SJSA1 (cell line): ENCODE measurements at places on chromosomes 5 and 9.

DNA sequence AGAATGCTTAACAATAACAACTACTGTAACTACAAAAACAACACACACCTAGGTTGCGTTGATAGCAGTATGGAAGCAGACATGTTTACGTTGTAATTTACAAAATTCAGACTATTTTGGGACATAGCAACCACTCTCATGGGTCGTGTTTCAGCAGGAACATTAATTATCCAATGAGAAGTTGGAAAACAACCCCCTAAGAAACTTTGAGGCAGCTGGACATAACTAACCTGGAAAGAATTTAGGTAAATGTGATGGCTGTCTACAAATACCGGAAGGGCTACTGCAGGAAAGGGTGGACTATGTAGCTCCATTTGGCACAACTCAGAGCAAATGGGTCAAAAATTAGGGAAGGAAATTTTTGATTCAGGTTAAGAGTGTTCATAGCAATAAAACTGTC is 409.3 kb downstream of the ADGRV1 start:
- DNase-seq: no peak

DNA sequence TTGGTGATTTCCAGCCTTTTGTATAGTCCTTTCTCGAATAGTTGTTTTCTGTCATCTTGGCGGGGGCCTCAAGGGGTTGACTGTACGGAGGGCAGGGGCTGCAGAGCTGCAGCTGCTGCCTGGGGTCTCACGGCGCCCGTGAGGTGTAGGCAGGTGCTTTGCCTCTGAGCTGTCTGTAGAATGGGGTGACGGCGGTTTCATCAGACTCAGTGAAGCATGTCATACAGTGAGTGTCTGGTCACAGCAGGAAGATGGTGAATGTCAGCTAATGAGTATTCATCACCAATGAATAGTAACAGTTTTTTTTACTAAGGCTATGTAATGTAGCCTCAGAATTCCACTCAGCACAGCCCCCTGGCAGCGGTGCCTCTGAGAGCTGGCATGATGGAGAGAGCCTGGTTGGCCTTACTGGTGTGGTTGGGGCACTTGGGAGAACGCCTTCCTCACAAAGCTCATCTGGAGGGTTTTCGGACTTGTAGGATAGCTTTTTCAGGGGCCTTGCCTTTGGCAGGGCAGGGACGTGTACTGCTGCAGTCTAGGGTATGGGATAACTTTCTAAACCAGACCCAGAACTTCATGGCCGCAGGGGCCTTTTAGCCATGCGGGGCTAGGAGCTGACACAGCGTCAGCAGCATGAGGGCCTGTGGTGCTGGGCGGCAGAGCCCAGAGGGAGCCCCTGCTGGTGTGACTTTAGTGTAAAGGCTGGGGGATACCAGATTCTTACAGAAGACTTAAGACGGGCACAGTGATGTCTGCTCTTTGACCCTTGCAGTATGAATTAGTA is 15.0 kb downstream of the TENT4A start:
- no peak for DNase-seq

DNA sequence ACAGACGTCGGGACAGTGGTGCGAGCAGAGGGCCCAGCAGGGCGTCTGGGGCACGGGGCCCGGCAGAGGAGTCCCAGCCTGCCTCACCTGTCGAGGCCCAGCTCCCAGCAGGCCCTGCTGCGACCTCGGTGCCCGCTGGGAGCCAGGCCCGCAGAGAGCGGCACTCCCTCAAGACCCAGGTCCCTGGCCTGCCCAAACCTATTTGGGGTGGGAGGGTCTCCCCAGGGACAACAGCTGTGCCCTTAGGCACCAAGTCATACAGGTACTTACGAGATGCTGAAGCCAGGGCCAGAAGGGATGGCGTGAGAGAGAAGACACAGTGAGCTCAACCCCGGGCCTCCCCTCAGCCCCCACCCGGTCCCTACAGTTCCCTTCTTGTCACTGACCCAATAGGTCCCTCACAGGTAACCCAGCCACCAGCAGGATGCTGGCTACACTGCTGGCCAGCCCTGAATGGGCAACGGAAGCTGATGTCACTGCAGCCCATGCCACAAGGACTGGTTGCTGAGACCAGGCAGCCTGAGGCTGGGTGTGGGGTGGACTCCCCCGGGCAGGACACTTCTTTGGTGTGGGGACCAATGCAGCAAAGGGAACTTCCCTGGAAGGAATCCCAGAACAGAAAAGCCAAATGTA is 3.7 kb downstream of the NSMF start:
- no peak for DNase-seq

DNA sequence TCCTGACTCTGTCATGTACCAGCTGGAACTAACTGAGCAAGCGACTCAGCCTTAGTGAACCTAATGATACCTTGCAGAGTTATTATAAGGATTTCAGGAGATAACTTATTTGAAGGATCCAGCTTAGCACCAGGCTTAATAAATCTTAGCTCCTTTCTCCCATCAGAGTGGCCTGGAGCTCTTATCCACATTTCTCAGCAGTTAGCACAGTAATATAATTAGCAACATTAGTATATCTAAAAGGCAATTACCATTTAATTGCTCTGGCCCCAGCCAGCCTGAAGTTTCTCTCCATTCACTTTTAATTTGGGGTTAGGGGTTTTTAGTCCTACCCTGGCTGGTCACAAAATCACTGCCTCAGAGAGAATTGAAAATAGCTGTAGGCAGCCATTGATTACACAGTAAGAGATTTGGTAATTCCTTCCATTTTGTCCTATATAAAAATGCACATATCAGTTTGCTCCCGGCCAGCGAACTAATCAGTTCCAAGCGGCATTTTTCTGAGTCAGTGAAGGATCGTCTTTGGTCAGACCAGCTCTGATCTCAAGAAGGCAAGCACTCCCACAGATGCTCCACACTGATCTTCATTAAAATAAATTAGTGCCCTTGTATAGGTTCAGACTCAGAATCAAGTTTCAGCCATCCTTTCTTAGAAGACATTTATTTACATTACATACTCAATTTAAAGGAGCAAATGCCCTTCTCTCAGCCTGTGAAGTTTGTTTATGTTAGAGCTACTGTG is 56.6 kb downstream of the SNCAIP start:
- DNase-seq: no peak

DNA sequence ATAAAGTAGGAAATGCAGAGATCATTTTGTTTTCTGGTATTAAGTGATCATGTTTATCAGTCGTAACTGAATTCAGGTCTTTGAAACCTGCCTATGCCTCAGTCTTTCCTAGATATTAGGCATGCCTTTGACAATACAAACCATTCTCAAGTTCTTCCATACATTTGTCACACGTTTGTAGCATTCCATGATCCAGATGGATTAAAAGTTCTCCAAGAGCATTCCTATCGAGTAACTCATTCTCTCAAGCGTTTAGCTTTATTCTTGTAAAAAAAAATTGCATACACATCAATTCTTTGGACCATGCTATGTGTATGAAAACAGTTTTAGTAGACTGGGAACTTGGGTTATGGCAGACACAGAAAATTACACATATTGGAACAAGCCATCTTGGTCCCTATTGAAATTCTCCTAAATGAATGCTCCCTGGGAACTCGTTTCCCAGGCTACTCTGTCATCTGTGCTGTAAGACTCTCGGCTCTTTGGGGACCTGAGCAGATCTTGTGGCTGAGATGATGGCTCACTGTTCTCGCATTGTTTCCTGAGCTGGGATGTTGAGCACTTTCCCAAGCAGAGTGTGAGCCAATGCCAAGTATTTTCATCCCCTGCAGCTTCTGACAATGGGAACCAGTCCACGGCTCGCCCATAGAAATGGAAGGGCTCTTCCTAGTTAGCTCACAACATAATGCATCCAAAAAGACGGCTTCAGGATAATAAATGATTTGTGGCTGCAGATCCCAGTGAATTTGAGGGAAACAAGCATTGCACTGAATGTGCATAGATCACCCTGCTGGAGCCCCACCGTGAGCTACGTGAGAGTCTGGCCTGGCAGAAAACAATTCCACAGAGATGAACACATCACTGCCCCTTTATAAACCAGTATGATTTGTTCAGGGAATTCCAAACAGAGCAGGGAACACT is 230.2 kb downstream of the IRX1 start:
- DNase-seq: no peak

DNA sequence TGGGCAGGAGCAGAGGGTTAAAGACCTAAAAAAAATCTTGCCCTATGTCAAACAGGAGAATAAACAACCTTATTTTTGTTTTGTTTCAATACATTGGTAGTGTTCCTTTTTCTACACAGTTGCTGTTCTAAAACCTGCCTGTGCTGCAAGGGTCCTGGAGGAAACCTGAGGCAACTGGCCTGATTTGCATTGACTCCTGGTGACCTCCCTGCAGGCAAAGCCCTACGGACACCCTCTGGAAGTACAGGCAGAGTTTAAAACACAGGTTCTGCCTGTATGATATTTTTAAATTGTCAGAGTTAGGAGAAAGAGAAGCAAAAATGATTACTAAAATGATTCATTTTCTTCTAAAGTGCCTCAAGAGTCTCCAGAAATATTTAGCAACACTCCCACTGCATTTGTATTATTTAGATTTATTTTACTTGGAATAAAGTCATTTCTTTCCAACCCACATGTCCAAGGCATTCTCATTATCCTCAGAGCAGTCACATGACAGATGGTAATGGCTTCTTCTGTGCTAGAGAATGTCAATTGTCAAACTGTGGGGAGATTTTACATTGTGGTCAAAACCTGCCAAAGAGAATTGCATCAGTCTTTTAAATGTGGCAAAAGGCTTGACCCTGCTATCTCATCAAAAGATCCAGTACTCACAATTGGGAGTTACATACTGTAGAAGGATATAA is 559.6 kb downstream of the CETN3 start:
- no peak for DNase-seq

GRCh38 chr5:147966829-147967228 is 60.5 kb upstream of the C5orf46 start:
- DNase-seq: no peak

DNA sequence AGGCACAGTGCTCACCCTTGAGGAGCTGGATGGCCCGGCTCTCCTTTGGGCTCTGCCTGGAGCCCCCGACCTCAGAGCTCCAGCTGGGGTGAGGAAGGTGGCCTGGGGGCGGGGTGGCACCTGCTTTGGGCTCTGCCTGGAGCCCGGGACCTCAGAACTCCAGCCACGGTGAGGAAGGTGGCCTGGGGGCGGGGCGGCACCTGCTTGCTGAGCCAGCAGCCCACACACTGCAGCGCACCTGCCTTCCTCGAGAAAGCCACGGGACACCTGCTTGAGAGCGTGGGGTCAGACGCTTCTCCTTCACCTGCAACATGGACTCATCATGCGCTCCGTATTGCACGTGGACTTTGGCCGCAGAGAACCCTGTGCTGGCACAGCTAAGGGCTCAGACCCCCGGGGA is 51.8 kb downstream of the IRX2 start:
- DNase-seq: peak; percentile 42

GRCh38 chr5:93163010-93163663 is 417.9 kb downstream of the NR2F1-AS1 start:
- peak; percentile 72 for DNase-seq

DNA sequence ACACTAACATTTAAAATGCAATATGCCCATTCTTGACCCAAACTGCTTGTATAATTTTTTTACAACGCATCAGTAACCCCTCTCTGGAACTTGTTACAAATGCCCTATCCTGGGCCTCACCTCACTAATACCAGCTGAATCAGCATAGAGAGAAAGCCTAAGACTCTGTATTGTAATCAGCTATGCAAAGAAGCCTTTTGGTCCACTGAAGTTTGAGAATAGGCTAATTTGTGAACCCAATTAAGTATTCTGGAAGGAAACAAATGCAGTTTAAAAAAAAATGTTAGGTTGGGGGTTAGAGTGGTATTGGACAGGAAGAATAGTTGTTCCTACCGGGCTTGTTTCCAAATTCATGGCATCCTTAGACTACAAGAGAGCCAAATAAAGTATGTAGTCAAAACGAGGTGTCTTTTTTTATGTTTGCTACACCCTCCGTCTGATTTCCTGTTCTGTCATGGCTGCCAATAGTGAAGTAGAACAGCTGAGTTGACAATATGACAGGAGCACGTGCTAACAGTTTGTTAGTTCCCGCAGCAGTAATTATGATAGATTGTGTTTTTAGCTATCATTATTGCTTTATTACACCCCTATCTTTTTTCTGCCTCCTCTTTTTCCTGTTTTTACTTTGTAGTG is 1048.7 kb upstream of the NUDT12 start:
- DNase-seq: no peak

DNA sequence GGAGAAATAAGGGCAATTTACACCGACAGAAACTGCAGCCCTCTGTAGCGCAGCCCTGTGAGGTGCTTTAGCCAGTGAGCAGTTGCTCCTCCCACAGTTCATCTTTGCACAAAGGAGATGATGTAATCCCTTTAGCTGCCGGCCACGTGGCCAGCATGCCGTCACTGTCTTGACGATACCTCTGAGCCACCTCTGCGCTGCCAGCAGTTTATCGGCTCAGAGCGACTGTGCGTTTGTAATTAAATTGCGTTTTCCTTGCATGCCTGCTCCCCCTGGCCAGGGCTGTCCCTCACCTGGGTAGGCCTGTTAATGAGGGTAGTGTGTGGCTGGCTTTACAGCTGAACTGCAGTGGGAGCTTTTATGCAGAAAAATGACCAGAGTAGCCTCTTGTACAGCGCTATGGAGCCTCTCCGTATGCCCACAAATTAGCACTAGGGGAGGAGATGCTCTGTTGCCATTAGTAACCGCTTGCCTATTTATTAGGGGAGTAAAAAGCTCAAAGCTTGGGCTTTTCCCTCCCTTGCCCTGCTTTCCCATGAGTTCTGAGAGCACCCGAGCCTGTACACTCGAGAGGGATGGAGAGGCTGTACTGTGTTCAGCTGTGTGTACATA is 107.0 kb downstream of the TRIO start:
- DNase-seq: peak; percentile 47

- DNase-seq: no peak
These were observed 152.8 kb upstream of the LHFPL2 start for GRCh38 chr5:78801413-78801812.

GRCh38 chr9:99713838-99714306 is 107.8 kb upstream of the NR4A3 start:
- no peak for DNase-seq

- no peak for DNase-seq
These were observed 166.7 kb upstream of the SNX2 start for GRCh38 chr5:122608222-122608621.

- DNase-seq: no peak
These were observed 121.6 kb upstream of the ADAMTS16 start for GRCh38 chr5:5018578-5018970.

DNA sequence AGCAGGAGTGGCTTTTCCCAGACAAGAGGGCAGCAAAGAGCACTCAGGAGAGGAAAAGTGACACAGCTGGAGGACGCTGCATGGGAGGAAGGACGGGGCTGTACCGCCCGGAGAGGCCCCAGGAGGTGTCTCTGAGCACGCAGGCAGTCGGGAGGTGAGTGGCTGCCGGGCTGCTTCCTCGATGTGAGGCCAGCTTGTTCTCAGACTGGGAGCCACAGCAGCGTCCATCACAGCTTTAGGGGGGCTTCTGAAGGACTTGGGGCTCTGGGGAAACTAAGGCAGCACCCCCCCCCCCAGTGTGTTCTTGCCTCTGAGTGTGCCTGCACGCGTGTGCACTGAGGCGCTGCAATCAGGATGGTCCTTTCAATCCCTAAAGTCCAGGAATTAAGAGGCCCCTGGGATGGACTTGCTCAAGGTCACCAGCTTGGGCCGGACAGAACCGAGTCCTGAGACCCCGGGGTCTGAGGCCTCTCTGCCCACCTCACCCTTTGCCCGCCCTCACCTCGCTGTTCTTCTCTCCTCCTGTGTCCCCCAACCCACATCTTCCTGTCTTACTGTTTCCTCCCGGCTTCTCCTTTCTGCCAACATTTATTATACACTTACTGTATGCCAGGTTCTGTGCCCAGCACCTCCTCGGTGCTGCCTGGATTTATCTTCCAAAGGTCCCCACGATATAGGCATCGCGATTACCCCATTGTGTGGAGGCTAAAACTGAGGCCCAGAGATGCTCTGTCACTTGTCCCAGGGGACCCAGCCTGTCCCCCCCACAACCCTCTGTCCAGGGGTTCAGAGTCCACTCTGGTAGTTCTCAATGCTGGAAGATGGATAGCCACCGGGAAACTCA is 32.9 kb downstream of the FAM163B start:
- DNase-seq: no peak
